ENCODE measurements at places on chromosomes 7 and 10. TPM values are rescaled to one million over a fixed set of nuclear protein-coding genes. Genes with fewer than 3 reads are reported as not detected.

LIPJ gene
- total RNA-seq = not detected

- no peak for DNase-seq
Observed at GRCh38 chr10:58511765-58512490, 744 bp upstream of the BICC1 start.

JCAD gene
- not detected for total RNA-seq

DNA sequence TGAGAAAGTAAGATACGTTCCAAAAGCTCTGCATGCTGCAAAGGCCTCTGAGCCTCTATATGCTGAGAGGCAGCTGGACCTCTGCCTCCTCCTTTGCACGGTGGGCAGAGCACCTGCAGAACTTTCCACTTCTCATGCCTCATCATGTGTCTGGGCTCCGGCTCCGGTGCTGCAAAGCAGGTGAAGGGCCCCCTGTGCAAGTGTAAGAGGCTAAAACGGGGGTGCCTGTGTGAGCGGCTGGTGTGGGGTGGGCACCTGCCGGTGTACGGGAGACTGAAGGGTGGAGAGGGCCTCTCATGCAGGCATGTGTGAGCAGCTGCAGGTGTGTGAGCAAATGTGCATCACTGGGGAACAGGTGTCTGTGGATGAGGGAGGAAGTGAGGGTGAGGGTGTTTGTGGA, 121.0 kb downstream of the KCNMA1 start:
- DNase-seq = no peak

- DNase-seq = peak; percentile 82
Observed at GRCh38 chr10:69716711-69717560, 84.8 kb upstream of the COL13A1 start.

DNA sequence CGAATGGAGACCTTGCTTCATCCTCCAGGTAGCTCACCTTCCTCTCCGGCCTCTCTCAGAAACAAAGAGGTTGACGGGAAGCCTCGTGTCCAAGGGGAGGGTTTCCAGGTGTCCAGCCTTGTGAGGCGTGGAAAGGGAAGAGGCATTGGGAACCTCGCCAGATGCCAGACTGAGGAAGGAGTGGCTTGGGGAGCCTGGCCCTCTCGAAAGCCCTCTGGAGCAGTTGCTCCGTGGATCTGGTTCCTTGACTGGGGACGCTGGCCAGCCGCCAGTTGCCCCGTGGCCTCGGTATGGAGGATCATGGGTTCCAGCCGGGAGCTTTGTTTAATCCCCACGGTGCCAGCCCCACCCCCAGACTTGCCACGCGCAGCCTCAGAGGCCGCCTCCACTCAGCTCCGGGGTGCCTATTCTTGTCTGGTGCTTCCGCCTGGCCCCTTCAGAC, 30.3 kb upstream of the SUN1 start:
- no peak for DNase-seq

EPO gene
- total RNA-seq = not detected

DNA sequence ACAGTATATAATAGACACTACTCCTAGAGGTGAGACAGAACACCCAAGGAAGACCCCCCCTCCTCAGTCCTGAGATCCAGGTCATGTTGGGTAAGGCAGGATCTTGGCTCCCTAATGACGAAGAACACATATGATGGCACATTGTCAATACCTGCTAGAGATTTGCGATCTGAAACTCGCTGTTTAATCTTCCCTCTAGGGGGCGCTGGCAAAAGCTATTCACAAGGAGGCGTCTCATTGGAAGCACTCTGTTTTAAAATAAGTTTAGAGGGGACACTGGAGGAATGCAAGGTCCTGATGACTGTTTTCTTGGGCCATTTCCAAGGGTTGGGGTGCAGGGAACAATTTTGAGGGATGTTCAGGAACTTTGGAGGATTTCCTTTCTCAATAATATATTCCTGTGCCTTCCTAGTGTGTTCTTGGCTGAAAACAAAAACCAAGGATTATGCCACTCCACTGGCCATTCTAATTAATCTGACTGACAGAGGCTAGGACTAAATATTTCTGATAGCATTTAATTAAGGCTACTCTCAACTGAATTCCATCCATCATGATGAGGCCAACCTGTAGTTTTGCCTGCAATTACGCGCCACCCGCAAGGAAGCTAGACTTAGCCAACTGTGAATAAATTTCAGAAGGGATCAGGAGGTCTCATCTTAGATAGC, 1013.8 kb upstream of the MBL2 start:
- DNase-seq = peak; percentile 3

HOXA7 gene
- not detected for total RNA-seq
